ENCODE measurements at places on chromosomes 3 and 15.

- DNase-seq, result no peak
Measured at GRCh38 chr15:66833803-66834202, 131.8 kb downstream of the SMAD6 start.

DNA sequence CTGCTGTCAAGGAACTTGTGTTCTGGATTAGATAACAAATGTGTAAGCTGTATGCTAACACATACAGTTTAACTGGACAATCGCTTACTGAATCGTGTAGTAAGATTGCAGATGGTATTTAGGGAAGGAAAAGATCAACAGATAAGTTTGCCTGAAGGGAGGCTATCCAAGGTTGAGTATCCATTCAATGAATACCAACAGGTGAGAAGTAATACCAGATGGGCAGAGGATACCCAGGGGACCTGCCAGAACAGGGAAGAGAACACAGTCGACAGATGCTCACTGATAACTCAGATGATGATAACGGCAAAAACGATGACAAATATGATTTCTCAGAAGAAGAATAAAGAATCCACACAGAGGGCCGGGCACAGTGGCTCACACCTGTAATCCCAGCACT is 3.2 kb upstream of the UACA start:
- DNase-seq, result no peak

GRCh38 chr3:41304593-41304992 is 105.3 kb downstream of the CTNNB1 start:
- no peak for DNase-seq

DNA sequence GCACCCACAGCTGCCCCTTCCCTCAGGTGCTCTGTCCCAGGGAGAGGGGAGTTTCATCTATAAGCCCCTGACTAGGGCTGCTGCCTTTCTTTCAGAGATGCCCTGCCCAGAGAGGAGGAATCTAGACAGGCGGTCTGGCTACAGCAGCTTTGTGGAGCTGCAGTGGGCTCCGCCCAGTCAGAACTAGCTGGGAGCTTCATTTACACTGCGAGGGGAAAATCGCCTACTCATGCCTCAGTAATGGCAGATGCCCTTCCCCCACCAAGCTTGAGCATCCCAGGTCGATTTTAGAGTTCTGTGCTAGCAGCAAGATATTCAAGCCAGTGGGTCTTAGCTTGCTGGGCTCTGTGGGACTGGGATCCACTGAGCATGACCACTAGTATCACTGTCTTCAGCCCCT is 181.2 kb upstream of the RARB start:
- no peak for DNase-seq

DNA sequence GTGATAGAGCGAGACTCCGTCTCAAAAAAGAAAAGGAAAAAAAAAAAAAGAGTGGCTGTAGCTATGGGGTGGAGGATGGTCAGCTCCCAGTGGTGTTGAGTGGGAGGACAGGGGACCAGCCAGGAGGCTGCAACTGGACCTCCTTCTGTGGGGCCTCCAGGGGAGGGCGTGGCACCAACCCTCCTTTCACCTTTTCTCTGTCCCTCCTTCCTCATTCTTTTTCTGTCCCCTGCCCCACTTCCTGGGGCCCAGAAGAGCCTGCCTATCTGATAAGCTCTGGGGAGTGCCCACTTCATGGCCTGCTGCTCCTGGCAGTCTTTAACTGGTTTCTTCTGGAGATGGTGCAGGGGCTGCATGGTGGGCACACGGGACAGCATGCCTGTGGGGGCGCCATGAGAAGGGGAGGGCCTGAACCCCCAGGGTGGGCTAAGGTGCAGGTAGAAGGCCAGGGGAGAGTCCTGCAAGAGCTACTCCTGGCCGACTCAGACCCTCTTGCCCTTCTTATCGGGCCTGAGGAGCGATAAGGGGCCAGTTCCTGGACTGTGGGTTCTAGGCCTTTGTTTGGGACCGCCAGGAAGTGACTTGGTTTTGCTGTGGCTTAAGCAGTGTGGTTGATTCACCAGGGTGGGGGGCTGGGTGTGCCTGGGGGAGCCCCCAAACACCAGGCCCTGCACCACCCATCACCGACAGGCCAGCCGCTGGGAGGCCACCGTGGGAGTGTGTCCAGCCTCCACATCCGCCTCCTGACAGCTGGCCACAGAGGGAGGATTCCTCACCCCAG is 49.4 kb upstream of the FLNB start:
- no peak for DNase-seq

DNA sequence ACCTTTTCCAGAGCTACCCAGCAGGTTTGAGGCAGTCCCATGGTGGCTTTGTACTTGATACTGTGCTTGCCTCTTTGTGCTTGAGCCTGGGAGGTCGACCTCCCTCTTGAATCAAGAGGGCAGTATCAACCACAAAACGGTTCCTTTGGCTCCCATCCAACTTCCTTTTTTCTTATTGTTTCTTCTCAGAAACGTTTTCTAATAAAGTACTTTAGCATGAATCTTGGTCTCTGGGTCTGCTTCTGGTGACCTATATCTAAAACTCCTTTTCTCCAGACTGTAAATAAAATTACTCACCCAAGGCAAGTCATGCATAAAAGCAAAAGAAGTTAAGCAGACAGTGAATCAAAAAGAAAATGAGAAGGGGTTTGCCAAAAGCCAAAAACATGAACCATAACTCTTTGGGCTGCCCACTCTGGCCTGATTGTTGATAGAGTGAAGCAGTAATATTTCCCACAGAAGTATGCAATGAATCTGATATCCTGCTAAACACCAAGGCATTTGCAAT is 112.2 kb upstream of the SLC4A7 start:
- DNase-seq, result no peak

DNA sequence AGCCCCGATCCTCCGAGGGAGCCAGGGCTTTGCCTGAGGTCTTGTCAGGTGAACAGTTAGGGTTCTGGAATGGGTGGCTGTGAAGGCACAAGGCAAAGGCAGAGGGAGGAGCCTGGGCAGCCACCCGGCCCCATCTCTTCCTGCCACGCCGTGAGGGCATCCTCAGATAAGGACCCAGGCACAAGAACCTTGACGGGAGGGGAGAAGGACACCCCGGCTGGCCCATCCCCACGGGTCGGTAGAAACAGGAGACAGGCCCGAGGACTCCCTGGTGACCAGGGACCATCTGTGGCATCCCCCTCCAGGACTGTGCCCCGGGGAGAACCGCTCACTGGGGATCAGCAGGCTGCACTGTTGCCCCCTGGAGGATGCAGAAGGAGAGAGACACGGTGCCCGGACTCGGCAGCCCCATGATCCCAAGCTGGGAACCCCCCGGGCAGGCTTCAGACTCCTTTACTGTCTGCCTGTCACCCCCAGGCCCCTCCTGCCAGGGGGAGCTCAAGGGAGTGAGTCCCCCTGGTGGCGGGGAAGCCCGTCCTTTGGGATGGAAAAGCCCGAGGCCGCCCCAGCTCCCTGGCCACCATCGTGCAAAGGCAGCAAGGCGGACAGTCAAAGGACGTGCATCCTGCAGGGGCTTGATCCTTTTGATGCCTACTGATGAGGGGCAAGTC is 12.3 kb upstream of the PCSK6 start:
- DNase-seq, result peak; percentile 53

DNA sequence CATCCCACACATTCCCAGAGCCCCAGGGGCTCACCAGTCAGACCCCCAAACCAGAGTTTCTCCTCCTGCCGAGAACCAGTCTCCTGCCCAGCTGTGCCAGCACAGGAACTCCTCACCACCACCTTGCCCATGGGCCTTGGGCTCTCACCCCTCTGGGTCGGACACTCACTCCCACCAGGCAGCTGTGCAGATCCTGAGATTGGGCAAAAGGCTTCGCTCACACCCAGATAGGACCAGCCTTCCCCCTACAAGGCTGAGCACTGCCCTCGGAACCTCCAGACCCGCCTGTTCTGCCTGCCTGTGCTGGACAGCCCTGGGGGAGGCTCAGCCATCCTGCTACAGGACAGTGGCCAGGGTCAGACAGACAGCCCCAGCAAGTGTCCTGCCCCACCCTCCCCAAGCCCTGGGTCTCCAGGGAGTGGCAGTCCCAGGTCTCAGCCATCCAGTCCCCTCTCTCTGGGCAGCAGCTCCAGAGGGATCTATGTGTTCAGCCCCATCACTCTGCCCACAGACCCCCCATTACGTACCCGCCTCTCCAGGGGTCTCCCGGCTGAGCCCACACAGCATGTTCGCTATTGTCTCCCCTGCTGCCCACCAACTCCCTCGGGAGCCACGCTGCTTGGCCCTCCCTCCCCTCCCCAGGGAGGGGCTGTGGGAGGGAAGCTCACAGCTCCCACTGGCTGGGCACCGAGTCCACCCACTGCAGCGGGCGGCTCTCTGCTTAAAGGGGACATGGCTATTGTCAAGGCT is at the start of gene GRIP2:
GRIP2 (minus strand) TSS at position 601 of the 750 bp plus-strand sequence; CDS start at position 567, 34 bp downstream.
- no peak for DNase-seq

GRCh38 chr15:73589766-73590165 is 43.4 kb downstream of the NPTN start:
- DNase-seq, result no peak

DNA sequence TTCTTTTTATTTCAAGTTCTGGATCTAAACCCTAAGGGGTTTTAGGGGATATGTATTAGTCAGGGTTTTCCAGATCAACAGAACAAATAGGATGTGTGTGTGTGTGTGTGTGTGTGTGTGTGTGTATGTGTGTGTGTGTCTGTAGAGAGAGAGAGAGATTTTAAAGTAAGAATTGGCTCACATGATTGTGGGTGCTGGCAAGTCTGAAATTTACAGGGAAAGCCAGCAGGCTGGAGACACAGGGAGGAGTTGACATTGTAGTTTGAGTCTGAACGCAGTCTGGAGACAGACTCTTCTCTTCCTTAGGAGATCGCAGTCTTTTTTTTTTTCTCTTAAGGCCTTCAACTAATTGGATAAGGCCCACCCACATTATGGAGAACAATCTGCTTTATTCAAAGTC is 428.8 kb upstream of the TBL1XR1 start:
- DNase-seq, result no peak

DNA sequence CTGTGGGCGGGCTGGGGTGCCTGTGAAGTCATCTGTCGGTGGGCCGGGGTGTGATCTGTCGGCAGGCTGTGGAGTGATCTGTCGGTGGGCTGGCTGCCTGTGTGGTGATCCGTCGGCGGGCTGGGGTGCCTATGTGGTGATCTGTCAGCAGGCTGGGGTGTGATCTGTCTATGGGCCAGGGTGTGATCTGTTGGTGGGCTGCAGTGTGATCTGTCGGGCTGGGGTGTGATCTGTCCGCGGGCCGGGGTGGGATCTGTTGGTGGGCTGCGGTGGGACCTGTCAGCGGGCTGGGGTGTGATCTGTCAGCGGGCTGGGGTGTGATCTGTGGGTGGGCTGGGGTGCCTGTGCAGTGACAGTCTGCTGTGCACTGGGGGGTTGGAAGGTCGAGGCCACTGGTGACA is 204.5 kb downstream of the XXYLT1 start:
- no peak for DNase-seq

GRCh38 chr3:45978006-45978761 is 17.4 kb downstream of the FYCO1 start:
- peak; percentile 85 for DNase-seq

GRCh38 chr15:89278307-89278706 is 34.5 kb downstream of the FANCI start:
- no peak for DNase-seq

GRCh38 chr15:31517711-31518110 is 191.1 kb downstream of the KLF13 start:
- DNase-seq, result no peak

GRCh38 chr15:88323468-88323867 is 66.9 kb upstream of the NTRK3 start:
- DNase-seq, result no peak

GRCh38 chr3:164929642-164930041 is 148.7 kb downstream of the SI start:
- DNase-seq, result no peak

GRCh38 chr3:94587291-94587690 is 524.4 kb downstream of the NSUN3 start:
- DNase-seq, result no peak

GRCh38 chr15:25391971-25392721 is 46.7 kb downstream of the UBE3A start:
- DNase-seq, result no peak

- no peak for DNase-seq
Measured at GRCh38 chr3:49248840-49249227, 28.2 kb downstream of the C3orf62 start.

DNA sequence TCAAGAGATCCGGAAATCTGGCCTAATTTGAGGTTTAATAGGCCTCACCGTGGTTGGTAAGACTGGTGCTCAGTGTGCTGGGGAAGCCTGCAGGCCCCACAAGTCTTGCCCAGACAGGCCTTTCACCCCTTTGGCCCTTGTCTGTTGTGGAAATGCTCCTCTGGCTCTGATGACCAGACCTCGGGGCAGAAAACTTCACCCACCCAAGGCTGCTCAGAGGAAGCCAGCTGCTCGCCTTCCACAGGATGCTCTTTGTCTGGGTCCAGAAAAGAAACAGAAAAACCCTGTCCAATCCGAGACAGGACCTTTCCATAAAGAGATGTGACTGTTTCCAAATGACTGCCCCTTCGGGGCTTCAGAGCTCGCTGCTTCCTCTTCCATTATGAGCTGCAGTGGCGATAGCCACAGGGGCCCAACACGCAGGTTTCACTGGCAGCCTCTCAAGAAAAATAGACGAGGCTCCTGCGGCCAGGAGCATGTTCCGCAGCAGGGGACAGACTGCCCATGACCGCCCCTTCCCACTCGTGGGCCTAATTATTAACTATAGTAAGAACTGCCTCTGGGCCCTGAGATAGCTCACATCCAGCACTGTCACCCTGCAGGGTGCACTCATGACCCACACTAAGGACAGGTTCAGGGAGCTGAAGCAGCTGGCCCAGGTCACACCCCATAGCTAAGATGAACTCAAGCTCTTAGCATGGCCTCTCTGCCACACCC is 6.8 kb upstream of the SNX22 start:
- DNase-seq, result no peak

- DNase-seq, result no peak
Measured at GRCh38 chr3:20523293-20523692, 337.3 kb upstream of the SGO1 start.

DNA sequence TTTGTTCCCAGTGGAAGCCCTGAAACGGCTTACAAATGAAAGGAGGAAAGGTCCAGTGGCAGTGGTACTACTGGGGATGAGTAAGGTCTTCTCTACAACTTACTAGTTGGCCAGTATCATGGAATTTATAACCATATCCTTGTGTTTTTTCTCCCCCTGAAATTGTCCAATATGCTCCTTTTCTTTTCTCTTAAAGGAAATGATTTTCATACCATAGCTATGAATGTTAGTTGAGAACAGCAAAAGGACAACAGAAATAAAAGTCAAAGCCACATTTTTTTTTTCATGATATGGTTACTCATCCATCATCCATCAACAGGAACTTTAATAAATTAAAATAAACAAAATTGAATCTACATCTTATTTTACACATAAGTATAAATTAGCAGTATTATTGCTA is 450.4 kb downstream of the MFSD1 start:
- no peak for DNase-seq
